ENCODE measurements at places on chromosomes 5 and 9.

GRCh38 chr9:95993337-95993736 lies 117.8 kb downstream of the ERCC6L2 start:
- no peak for DNase-seq

DNA sequence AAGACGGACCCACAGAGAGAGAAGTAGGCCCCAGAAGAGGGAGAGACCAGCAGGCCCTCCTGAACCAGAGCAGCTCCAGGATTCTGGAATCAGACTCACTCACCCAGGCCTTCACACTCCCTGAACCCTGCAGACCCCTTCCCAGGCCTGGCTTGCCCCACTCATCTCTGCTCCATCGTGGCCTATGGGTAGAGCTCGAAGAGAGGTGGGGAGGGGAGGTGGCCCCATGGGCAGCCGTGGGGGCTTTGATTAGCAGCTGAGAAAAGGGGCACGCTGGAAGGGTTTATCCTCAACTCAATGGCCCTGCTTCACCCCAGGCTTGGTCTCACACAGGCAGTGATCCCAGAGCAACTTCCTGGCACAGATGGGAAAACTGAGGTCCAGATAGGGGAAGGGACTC lies 613 bp downstream of the MYMK start:
- no peak for DNase-seq

GRCh38 chr5:106860398-106861044 lies 810.2 kb downstream of the EFNA5 start:
- no peak for DNase-seq

- no peak for DNase-seq
Observed at GRCh38 chr5:138792195-138792790, 39.1 kb downstream of the CTNNA1 start.

GRCh38 chr5:151040211-151040747 lies 19.9 kb downstream of the GPX3 start:
- peak; percentile 39 for DNase-seq

GRCh38 chr5:72558383-72558782 lies 51.2 kb upstream of the ZNF366 start:
- no peak for DNase-seq

DNA sequence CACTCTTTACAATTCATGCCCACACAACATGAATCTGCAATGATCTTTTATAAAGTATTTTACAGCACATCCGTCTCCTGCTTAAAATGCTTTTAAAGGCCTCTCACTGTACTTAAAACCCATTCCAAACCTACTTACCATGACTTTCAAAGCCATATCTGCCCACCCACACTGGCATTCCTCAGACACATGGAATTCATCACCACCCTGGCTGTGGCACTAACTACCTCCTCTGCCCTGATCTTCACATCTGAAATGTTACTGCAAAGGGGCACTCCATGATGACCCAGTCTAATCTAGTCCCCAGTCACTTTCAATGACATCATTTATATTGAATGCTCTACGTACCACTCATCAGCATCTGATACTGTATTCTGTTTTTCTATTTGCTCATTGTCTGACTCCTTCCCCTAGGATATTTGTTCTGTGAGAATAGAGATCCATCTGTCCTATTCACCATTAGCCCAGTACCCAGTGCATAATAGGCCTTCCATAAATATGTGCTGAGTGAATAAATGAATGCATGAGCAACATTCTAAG lies 193.2 kb upstream of the KIF2A start:
- DNase-seq, result no peak

DNA sequence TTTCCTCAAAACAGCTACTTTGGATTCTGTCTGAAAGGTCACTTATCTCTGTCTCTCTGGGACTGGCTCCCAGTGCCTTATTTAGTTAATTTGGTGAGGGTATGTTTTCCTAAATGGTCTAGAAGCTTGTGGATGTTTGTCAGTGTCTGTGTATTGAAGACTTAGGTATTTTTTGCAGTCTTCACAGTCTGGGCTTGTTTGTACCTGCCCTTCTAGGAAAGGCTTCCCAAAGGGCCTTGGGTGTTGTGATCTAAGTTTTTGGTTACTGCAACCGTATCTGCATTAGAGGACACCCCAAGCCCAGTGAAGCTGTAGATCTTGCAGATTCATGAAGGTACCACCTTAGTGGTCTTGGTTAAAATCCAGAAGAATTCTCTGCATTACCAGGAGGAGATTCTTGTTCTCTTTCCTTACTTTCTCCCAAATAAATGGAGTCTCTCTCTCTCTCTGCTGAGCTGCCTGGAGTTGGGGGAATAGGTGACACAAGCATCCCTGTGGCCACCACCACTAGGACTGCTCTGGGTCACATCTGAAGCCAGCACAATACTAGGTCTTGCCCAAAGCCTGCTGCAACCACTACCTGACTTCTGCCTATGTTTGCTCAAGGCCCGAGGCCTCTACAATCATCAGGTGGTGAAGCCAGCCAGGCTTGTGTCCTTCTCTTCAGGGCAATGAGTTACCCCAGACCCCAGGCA lies 17.8 kb upstream of the CCNB1 start:
- no peak for DNase-seq

DNA sequence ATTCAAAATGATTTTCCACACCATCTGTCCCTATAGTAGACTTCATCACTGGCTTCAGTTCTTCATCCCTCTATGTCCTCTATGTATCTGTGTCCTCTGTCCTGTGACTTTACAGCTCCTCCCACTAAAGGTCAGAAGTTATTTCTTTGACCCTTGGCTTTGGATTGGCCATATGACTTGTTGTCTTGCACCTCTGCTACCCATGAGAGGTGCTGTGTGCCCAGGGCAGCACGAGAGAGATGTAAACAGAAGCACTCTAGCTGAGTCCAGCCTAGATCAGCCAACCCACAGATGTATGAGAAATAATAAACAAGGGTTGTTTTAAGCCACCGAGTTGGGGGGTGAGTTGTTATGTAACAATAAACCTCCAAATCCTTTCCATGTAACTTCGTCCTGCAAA lies 63.4 kb upstream of the ENTREP1 start:
- DNase-seq, result no peak

GRCh38 chr9:128706671-128707381 lies 4.5 kb downstream of the PKN3 start:
- no peak for DNase-seq

DNA sequence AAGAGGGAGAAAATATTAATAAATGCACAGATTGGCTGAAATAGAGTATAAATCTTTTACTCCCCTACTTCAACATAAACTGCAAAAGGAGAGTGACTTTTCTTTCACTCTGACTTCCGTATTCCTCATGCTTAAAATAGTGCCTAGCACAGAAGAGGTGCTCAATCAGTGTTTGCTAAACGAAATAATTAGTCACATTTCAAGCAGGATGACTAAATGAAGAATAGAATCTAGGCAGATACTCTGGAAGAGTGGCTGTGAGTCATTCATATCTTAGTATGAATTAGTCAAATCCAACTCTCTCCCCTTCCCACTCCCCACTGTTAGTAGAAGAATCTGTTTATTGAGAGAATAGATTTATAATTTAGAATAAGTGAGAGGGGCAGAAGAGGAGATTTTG lies 4.8 kb downstream of the CD274 start:
- peak; percentile 99 for DNase-seq

DNA sequence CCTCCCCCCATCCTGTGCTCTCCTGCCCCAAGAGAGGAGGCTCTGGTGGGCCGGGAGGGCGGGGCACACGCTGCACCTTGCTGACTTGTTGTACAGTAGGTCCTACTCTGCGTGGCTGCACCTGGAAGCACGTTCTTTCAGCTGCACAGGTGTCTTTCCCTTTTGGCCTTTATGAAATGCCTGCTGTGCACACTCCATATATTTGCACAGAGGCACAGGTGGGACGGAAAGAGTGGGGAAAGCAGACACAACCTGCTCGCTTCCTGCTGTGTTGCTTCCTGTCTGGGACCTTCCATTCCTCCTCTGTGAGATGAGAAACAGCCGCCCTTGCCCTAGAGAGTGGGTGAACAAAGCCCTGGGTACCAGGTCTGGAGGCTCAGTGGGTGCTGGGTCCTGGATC lies 4.8 kb downstream of the USP20 start:
- DNase-seq, result no peak

- no peak for DNase-seq
Observed at GRCh38 chr9:125896404-125896803, 149.2 kb downstream of the PBX3 start.

DNA sequence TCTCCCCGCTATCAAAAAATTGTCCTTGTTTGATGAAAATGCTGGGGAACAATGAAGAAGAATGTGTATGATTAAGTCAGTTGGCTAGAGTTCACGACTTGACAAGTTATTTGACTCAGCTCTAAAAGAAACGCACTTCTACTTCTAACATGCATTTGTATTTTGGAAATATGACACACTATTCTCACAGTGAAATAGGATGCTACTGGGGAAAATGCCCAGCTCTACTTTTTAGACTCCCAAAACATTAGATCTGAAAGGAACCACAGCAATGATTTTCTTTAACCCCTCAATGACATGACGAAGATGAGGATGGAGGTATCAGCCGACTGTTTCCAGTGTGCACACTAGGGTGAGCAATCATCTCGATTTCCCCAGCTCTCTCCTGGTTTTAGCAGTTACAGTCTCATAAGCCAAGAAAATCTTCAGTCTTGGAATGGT lies 83.6 kb upstream of the PCSK1 start:
- DNase-seq, result no peak

GRCh38 chr5:72234265-72234700 lies 85.8 kb downstream of the MRPS27 start:
- peak; percentile 77 for DNase-seq

- DNase-seq, result no peak
Observed at GRCh38 chr5:130529511-130530485, 625.5 kb downstream of the CHSY3 start.

DNA sequence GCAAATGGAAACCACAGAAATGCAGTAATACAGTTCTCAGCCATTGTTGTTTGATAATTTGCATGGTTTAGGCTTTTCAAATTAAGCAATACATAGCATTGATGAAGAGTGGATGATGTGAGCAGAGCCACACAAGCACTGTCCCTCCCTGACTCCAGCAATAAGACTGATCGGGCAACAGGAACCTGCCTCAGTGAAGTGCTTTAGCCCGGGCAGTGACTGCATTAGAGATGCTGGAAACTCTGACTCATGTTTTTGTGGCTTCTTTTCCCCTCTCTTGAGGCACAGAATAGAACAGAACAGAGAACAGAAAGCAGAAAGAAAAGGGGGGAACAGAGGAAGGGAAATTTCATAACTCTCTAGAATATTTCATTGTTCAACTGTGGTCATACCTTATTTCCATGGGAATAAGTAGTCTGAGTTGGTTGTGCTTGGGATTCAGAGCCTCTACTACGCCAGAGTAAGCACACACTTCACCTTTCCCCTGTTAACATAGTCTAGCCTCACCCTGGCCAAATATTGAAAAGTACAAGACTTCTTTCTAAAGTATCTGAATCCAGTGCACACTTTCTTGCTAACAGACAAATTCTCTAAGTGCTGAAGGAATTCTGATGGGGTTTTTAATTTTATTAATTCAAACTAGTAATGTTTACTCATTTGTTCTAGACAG lies 164.8 kb upstream of the VCAN start:
- DNase-seq, result peak; percentile 55

DNA sequence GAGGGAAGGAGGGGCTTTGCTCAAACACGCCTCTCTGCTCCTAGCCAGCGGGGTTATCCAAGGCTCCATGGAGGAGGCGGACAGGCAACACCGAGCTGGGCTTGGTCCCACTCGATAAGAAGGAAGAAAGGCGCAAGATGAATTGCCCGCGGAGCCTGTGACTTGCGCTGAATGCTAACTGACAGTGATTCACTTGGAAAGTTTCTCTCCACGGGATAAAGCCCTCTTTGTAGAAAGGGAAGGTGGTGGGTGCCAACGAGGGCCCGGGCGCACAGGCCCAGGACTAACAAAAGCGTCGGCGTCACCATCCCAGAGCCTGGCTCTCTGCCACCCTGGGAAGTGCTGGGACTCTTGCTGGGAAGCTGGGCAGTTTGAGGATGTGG lies 76.0 kb downstream of the VAV2 start:
- no peak for DNase-seq

DNA sequence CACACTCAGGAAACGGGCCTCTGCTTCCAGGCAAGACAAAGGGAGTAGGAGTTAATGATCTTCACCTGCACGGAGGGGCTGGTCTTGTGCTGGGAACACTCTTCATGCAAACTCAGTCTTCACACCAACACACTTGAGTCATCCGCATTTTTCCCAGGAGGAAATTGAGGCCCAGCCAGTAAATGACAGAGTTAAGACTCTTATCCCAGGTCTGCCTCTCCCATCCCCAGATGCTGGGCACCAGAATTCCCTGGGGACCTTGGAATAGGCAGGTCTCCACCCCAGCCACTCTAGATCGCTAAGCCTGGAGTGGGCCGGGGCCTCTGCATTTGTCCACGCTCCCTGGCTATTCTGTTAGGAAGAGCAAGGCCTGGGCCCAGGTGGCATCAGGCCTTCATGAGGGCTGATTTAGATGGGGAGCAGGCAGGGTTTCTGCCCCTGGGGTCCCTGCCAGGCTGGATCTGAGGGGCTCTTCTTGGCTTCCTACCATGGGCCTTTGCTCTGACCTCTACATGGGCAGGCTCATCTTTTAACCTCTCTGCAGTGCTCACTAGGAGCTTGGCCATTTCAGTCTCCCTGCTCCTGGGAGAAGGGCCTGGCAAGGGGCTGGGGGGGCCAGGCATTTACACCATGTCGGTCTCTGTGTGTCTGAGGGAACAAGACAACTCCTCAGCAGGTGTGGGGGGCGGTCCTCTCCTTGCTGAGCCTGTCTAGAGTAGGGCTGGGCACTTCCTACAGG lies 77.3 kb downstream of the AMBP start:
- DNase-seq, result no peak

- no peak for DNase-seq
Observed at GRCh38 chr9:106583751-106584150, 279.2 kb upstream of the ZNF462 start.

- DNase-seq, result no peak
Observed at GRCh38 chr5:73290242-73290641, 117.2 kb downstream of the TMEM174 start.

GRCh38 chr5:160378330-160378729 lies 7.9 kb upstream of the C1QTNF2 start:
- no peak for DNase-seq

GRCh38 chr5:132497488-132497997 lies 7.0 kb upstream of the IRF1 start:
- DNase-seq, result peak; percentile 86

DNA sequence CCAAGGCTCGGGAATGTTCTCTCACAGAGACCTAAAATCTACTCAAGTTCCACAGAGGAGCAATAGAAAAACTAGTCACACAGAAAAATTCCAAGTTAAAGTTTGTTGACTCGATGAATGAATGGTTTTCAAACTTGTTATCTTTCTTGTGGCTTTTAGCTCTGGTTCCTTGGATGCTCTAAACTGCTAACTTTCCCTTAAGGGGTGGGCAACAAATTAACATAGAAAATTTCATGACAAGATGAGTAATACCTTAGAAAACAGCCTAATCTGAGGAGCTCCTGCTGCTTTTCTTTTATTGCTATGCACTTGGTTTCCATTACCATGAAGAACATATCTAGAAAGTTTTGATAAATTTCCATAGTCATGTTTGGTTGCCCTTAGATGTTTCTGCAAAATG lies 100.2 kb upstream of the CCDC112 start:
- no peak for DNase-seq

Data from RKO (cell line).